Lower leg skin (tissue), 4 donors: ENCODE measurements at places on chromosomes 2 and 18. TPM values are rescaled to one million over a fixed set of nuclear protein-coding genes. Genes with fewer than 3 reads are reported as not detected.

Gene CASP10
- total RNA-seq, result 4.1 TPM

Gene LRRC30
- total RNA-seq, result not detected

Gene AGFG1
- total RNA-seq, result 53.3 TPM

Gene IER3IP1
- total RNA-seq, result 14.5 TPM

Gene GAD1
- not detected for total RNA-seq

Gene TAF1B
- total RNA-seq, result 26.9 TPM

Gene KCNS3
- 15.9 TPM for total RNA-seq

Gene LHCGR
- total RNA-seq, result not detected

Gene SCN3A
- 0.11 TPM for total RNA-seq

Gene SANBR
- 2.9 TPM for total RNA-seq

Gene DNAH6
- total RNA-seq, result 0.36 TPM

Gene CERKL
- not detected for total RNA-seq

Gene RAPGEF4
- 24.9 TPM for total RNA-seq

Gene IL36G
- 24.7 TPM for total RNA-seq

Gene ANKRD62
- not detected for total RNA-seq

Gene PSMA8
- total RNA-seq, result not detected

Gene MCM6
- total RNA-seq, result 4.6 TPM

Gene MFSD2B
- not detected for total RNA-seq

Gene MBD2
- total RNA-seq, result 57.8 TPM

Gene CEP192
- total RNA-seq, result 17.5 TPM

Gene KRTCAP3
- total RNA-seq, result 26.0 TPM

Gene ALPG
- total RNA-seq, result not detected

Gene LAMA3
- 174 TPM for total RNA-seq

Gene SERPINB5
- total RNA-seq, result 327 TPM

Gene METAP1D
- total RNA-seq, result 3.7 TPM

Gene REG3G
- total RNA-seq, result not detected

Gene COMMD1
- total RNA-seq, result 44.5 TPM

Gene HJURP
- 1.2 TPM for total RNA-seq

Gene COPS8
- 74.0 TPM for total RNA-seq

Gene RNF25
- 22.0 TPM for total RNA-seq

Gene KCNIP3
- total RNA-seq, result 5.2 TPM

Gene VAMP8
- 95.2 TPM for total RNA-seq

Gene ECEL1
- 0.10 TPM for total RNA-seq

Gene CAPN13
- total RNA-seq, result 0.45 TPM

Gene AGPS
- 29.8 TPM for total RNA-seq

Gene DYSF
- 2.5 TPM for total RNA-seq

Gene CHRNG
- total RNA-seq, result not detected
